ENCODE measurements at places on chromosomes 3 and 15. TPM values are rescaled to one million over a fixed set of nuclear protein-coding genes. Genes with fewer than 3 reads are reported as not detected.

- DNase-seq, result no peak
Observed at GRCh38 chr3:155843569-155843968, 10.7 kb downstream of the SLC33A1 start.

- DNase-seq, result no peak
Observed at GRCh38 chr15:67085818-67086636, 20.6 kb downstream of the SMAD3 start.

DNA sequence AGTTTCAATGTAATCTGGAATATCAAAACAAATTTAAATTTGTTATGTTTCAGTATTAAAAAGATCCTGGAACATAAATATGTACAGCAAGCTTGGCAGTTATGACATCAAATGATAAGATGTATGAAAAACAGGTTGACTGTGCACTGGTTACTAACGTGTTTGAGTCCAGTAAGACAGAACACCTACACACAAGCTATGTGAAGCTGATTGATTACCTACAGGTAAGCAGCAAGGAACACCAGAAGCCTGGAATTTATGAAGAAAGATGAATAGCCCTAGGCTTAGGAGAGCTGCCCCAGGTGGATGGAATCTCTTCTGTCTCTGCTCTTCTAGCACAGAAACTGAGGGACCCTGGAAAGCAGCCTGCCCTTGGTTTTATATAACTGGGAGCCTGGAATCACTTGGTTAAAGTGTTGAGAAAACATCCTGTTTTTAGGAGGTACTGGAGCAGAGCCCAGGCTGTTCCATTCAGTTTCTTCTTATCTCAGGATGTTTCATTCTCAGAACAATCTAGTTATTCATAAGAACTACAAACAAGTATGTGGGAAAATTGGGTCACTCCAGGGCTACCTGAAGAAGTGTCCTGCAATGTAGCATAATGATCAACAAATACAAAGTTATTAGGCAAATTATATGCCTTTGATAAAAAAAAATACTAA, 36.3 kb downstream of the SLITRK3 start:
- no peak for DNase-seq

GRCh38 chr3:176375519-176375918, 821.8 kb downstream of the TBL1XR1 start:
- DNase-seq, result no peak

GRCh38 chr3:56783644-56784447, 17.9 kb downstream of the ARHGEF3 start:
- peak; percentile 66 for DNase-seq

GRCh38 chr3:122067214-122067550, 12.0 kb downstream of the CD86 start:
- DNase-seq, result no peak

DNA sequence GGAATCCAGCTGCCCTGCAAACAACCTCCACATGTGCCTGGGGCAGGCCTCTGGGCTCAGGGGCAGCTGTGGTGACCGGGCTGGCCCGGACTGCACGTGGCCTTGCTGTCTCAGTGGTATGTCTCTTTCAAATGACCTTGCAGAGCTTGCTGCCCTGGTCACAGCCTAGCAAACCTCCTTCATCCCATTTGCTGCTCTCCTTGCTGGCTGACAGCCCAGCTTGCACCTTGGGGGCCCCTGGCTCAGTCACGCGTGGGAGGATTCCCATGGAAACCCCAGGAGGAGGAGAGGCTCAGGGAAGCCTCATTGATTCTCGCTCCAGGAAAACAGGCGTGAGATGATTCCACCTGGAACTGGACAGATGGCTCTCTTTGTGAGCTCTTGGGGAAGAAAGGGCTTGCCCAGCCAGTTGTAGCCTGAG, 5.6 kb downstream of the SPSB4 start:
- no peak for DNase-seq

DNA sequence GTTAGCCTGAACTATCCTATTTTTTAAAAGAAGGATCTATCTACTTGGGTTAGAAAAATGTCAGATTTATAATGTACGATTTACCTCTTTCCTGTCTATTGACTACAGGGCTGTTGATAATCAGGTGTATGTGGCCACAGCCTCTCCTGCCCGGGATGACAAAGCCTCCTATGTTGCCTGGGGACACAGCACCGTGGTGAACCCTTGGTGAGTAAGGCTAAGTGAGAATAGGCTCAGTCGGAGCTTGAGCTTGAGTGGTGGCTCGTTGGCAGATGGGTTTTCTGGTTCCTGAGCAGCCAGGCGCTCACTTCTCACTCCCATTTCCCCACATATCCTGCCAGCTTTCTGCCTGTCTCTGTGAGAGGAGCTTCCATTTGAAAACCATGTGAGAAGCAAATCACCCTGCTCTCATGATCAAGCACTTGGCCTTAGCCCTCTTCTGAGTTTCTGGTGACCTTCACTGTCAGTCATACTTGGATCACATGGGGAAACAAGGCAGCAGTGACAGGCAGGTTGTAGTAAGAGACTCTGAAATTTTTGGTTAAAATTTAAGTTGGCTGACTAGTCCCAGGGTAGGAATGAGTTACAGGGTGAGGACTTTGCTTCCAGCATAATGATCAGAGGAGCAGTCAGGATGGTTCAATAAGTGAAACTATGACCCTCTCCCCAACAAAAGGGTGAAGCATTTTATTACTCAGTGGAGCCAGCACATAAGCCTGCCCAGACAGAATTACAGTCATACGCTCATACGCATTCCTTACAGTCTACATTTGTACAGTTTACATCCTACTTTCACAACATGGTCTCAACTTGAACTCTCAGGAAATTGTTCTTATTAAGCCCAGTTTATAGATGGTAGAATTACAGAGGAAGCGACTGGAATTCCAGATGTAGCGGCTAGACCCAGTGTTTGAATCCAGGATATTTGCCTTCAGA, 18.0 kb downstream of the NIT2 start:
- no peak for DNase-seq

DNA sequence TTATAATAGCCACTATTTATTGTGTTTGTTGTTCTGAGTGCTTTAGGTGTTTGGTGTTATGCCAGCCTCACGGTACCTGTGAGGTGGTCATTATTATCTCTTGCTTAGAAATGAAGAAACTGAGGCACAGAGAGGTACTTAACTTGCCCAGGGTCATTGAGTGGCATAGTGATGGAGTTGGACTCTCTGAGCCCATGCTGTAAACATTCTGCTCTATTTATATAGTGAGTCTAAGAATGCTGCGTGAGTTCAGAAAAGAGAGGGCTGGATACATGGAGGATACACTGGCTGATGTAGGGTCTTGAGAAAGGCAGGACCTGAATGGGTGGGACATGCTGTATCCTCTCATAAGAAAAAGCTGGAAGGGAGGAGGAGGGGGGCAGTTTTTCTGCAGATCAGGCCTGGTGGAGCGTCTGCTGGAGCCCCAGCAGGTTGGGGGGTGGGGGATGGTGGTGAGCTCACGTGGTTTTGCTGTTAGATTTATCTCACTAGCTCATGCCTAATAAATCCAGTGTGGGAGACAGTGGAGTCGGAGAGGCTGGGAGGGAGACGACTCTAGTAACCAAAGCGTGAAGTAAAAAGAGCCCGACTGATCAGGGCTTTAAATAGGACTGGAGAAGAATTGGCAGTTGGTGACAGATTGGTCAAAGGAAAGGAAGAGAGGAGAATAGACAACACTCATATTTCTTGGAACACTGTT, 16.0 kb downstream of the MED12L start:
- DNase-seq, result no peak

DNA sequence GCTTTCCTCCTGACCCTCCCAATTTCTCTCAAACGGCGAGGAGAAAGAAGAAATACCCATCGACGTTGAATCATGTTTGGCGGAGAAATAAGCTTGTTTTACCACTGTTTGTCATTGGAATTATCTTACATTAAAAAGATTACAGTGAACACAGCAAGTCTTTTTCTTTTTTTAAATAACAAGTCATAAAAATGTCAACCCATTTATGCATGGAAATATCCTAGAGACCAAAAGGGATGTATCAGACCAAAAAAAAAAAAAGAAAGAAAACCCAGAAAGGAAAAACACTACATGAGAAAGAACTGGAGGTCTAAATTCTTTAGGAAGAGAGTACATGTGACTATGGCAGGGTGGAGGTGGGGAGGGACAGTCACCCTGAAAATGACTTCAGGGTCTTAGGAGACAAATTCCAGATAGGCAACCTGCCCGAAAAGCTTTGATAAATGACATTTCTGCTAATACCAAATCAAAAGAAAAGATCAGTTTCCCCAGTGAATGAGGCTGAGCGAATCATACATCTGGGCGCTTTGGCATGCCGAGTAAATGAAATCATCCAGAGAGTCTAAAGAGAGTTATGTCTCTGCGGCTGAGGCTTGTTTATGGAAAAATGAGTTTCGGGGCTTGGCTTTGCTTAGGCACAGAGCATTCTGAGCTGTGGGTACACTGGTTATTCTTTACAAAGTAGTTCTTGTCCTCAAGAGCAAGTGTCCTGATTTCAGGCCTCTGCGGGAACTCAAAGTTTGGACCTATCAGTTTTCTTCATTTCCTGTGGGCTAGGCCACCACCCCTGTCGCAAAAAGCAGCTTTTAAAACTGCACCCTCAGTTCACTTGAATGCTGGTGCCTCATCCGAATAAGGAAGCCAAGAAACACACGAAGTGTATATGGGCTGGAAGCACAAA, 110.1 kb upstream of the TGFBR2 start:
- no peak for DNase-seq

DNA sequence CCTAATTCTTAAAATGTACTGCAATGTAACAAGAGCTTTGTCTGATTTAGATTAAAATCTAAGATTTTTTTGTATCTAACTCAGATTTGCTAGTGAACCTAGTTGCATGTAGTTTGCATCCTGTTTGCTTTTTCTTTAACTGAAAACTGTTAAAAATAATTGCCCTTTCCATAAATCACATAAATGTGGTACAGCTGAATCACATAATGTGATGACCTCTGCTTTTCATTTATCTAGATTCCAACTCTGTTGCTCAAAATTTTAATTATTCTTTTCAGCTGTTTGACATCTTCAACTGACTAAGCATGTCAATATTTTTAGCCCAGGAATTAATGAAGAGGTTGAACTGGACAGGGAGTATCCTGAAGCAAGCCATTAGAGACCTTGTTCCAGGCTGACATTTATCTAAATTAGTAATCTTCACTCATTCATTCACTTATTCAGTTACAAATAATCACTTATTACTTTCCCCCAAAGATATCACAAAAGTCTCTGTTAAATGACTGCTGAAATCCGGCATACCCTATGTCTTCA, 101.9 kb upstream of the PLXND1 start:
- DNase-seq, result no peak

DNA sequence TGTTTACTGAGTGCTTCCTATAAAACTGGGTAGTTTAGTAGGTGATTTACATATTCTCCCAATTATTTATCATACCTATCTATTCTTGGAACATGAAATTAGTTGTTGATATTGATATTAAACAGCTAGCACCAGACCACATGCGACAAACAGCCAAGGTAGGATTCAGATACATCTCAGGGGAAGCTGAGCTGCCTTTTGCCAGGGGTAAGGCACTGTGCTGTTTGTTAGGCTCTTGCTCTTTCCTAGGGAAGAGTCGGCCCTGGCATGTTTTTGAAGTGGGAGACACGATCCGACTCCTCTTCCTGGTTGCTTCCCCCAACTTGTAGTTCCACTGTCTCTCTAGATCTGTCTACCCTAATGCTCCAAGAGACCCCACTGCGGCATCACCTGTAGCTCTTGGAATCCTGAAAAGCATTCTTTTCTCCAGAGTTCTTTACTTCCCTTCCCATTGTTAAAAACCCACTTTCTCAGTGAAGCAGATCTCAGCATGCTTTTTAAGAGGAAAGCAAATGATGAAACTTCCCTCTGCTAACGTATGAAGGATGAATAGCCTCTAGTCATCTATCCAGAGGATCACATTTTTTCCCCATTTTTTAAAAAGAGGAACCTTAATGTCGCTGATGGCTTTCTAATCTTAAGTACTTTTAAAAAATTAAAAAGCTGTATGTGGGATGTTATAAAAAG, 138.4 kb downstream of the GHSR start:
- no peak for DNase-seq

DNA sequence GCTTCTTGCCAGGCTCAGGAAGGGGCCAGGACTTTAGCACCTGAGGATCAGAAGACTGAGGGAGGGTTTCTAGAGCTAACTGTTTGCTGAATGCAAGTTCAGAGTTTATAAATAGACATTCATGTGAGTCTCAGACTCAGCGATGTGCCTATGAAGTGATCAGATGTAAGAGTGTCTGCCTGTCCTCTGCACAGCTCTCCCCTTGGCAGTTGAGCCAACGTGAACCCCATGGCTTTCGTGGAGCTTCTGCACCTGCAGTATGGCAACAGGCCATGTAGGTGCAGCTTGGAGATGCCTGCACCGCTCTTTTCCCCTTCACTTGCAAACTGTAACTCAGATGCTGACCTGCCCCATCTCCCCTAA, 141.9 kb downstream of the CHDH start:
- no peak for DNase-seq

GRCh38 chr3:152496286-152496685, 227.6 kb downstream of the MBNL1 start:
- DNase-seq, result no peak

DNA sequence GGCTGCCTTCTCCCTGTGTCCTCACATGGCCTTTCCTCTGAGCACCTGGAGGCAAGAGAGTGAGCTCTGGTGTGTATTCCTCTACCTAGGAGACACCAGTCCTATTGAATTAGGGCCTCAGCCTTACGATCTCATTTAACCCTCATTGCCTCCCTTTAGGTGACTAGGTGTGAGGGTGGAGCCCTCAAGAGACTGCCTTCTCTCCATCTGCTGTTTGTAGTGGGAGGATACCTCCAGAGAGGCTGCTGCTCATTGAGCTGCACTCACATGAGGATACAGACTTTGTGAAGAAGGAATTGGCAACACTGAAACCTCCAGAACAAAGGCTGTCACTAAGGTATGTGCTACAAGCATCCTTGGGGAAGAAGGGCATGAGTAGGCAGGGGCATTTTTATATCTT, at the start of gene CCR8:
TSS of gene CCR8 (plus strand) at position 217 of the 400 bp plus-strand sequence. CDS start 2,623 bp downstream, outside the sequence.
- no peak for DNase-seq

DNA sequence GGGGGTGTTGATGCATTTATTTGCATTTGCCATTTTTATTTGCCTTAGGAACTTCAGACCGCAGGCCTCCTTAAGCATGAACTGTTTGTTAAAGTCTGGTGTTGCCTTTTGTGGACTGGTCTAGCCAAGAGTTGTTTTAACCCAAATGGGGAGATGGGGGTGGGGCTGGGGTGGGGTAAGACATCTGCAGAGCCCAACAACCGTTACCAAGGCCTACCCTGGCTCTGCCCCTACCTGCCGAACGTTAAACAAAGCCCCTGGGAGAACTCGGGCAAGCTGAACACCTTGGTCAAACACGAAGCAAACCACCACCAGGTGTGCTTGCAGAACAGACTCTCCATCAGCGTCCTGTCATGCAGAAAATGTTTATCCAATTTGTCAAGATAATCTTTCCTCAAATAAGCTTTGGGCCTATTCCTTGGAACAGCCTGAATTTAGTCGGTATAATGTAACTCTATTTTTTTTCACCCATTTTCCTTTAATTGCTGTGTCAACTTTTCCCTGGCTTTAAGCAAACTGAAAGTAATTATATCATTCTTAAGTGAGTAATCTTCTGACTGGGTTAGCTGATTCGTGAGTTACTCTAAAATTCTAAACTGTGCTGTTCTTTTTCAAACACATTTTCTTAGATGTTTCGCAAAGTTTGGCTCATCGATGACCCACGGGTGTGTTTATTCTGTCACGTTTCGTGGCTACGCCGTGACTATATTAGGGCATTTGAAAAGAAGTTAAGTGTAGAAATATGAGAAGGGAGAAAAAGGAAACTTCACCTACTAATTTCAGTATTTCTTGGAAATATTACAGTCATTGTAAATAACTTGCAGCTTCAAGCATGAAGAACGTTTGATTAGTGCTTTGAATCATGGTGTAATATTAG, 127.6 kb downstream of the SOX2 start:
- DNase-seq, result no peak

Gene GHSR
- total RNA-seq, result not detected

Gene MITF
- 9.3 TPM for total RNA-seq

Gene GOLGA8T
- total RNA-seq, result 0.22 TPM

Gene FBXW12
- total RNA-seq, result not detected

Gene LRRC34
- total RNA-seq, result 0.39 TPM

Gene CIP2A
- 5.3 TPM for total RNA-seq

Gene RPP25
- 12.7 TPM for total RNA-seq
